Osteocyte (in vitro differentiated cells): ENCODE measurements at places on chromosomes 1 and 21.

DNA sequence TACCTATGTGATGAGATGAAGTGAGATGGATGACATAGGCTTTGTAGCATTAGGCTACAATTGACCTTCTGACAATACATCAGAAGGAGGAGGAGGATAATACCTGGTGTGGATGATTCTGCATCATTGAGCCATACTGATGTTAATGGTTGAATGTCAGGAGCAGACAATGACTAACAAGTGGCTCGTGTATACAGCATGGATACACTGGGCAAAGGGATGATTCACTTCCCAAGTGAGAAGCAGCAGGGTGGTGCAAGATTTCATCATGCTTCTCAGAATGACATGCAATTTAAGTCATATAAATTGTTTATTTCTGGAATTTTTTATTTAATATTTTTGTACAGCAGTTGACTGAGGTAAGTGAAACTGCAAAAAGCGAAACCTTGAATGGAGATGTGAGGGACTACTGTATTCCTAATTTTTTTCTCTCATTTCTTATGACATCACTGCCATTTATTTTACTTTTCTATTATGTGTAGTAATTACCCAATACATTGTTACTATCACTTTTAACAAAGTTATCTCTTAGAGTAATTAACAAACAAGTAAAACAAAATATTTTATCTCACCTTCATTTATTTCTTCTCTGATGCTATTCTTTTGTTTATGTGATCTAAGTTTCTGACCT, 34.4 kb upstream of the COP1 start:
- DNase-seq = no peak

DNA sequence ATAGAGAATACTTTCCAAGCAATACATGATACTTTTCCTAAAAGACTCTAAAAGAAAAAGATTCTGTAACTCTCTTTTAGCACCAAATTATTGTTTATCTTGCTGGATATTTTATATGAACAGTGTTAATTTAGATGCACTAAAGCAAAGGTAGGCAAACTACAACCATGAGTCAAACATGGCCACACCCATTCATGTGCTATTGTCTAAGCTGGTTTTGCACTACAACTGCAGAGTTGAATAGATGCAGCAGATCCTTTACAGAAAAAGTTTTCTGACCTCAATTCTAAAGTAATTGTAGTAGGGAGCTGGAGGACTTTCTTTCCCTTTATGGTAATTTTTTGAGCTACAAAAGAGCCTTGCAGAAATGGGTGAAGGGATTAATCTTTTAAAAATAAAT, 19.4 kb downstream of the BLZF1 start:
- no peak for DNase-seq

DNA sequence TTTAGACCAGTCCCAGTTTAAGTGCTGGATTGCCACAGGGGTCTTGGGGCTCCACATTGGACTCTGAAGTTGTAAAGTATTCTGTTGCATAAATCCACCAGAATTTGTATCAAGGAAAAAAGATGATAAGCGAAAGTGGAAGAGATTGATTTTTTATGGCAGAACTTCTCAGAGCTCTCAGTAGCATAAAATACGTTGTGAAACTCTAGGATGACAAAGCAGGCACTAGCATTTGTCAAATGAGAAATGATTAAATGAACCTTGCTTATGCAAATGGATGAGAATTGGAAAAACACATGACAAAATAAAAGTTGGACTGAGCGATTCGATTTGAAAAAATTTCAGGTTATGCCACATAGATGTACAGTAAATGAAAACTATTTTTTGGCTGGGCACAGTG, 253.8 kb upstream of the RAB4A start:
- DNase-seq = no peak

GRCh38 chr1:224727351-224728289, 111.5 kb downstream of the CNIH3 start:
- no peak for DNase-seq

GRCh38 chr1:2610036-2610959, 22.5 kb downstream of the MMEL1 start:
- no peak for DNase-seq

- no peak for DNase-seq
These were observed 133.4 kb downstream of the DMRTB1 start for GRCh38 chr1:53592521-53592982.

DNA sequence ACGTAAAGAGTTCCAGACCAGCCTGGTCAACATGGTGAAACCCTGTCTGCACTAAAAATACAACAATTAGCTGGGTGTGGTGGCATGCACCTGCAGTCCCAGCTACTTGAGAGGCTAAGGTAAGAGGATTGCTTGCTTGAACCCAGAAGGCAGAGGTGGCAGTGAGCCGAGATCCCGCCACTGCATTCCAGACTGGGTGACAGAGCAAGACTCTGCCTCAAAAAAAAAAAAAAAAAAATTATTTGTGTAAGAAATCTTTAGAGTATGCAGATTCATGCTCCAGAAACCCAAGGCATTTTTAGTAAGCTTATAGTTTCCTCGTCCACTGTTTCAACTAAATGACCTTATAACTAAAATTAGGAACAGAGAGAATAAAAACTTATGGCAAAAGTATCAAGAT, 51.3 kb downstream of the ABL2 start:
- no peak for DNase-seq

DNA sequence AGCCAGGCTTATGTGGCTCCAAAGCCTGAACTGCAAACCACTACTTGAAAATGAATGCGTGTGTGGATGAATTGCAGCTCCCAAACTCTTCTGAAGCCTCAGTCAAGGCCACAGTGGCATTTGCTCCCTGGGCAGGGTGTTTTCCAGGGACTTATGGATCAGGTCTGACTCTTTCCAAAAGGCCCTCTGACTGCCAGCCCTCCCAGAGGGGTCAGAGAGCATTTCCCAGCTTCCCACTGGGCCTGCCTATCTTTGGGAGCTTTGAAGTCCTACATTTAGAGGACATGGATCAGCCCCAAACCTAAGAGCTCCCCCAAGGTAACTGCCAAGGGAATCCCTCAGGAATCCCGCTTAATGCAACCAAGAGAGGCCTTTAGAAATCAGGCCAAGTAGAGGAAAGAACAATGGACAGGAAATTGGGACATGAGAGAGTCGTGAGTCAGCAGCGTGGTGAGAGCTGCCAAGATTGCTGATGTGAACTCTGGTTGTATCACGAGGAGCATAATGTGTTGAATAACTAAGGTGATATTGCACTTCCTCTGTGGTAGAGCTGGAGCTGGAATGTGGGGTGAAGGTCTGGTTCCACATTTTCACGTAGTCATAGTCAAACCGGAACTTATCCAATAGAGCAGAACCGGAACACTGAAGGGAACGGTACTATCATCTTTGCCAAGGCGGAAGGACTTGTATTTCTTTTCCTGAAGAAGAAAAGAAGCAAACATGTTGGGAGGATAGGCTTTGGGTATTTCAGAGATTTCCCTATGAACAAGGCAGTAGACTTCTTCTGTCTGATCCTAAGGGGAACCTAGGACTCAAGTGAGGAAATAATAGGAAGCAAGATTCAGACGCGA, 99.4 kb upstream of the JUN start:
- no peak for DNase-seq

DNA sequence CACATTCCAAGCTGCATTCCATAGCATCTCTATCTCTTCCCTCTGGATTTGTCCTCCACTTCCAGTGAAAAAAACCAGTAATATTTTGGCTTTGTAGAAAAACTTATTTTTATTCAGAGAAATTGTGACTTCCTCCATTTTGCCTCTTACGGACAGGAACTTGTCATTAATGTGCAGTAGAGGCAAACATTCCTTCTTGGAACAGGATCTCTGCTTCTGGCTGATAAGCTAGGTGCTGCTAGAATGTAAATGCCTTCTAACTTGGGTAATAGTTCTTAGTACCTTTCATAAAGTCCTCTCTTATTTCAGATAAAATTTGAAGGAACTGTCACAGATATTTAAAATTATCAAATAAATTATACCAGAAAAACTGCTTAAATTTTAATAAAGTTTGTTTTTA, 707.8 kb downstream of the USP25 start:
- DNase-seq = no peak

DNA sequence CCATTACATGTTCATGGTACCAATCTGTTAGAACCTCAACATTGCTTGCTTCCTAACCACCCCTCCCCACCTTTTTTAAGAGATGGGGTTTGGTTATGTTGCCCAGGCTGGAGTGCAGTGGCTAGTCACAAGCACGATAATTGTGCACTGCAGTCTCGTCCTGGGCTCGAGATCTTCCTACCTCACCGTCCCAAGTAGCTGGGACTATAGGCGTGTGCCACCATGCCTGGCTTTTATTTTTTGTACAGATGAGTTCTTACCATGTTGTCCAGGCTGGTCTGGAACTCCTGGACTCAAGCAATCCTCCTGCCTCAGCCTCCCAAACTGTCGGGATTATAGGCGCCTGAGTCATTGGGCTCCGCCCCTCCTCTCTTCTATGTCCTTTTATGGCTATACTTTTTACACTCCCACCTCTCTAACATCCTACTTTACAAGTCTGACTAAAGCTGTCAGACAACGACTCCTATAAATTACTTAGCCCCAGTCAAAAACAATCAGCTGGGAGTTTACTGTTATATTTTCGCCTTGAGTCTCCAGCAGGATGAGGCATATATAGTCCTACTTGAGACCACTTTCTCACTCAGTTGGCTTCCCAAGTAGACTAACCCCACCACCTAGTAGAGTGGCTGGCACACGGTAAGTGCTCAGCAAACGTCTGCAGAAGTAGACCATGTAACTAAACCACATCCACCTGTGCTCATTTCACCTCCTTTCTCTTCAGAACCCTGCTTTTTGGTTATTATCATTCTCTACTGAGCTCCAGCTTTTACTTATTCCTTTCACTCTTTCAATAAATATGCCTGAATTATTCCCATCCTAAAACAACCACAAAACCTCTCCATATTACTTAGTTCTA, 13.8 kb downstream of the ENSA start:
- no peak for DNase-seq

DNA sequence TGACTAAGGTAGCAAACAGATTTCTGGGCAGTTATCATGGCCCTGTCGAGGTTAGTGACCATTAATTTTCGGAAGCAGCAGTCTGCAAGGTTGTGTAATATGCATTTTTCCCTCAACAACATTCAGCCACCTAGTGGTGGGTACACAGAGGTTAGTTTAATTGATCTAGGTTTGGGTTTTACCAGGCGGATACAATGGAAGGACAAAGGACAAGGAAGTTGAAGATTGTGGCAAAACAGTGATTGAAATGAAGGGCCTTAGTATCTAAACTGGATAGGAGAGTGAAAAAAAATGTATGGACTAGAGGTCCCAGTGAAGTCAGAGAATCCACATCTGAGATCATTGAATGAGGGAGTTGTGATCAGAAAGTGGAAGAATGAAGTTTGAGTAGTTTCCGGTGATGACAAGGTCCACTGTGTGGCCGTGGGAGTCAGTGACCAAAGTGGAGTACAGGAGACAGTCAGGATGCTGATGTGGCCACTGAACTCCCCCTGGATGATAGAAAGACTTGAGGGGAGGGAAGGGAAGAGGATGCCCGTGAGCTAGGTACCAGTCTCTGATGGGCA, 2.8 kb downstream of the ARMH1 start:
- DNase-seq = no peak

GRCh38 chr1:43930168-43930948, 3.2 kb upstream of the ARTN start:
- DNase-seq = no peak

DNA sequence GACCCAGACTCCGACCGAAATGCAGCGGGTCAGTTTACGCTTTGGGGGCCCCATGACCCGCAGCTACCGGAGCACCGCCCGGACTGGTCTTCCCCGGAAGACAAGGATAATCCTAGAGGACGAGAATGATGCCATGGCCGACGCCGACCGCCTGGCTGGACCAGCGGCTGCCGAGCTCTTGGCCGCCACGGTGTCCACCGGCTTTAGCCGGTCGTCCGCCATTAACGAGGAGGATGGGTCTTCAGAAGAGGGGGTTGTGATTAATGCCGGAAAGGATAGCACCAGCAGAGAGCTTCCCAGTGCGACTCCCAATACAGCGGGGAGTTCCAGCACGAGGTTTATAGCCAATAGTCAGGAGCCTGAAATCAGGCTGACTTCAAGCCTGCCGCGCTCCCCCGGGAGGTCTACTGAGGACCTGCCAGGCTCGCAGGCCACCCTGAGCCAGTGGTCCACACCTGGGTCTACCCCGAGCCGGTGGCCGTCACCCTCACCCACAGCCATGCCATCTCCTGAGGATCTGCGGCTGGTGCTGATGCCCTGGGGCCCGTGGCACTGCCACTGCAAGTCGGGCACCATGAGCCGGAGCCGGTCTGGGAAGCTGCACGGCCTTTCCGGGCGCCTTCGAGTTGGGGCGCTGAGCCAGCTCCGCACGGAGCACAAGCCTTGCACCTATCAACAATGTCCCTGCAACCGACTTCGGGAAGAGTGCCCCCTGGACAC, 534 bp downstream of the C1orf56 start:
- peak; percentile 88 for DNase-seq

GRCh38 chr1:49694251-49694827, 329.4 kb downstream of the AGBL4 start:
- DNase-seq = no peak

- no peak for DNase-seq
These were observed 32.1 kb upstream of the APOBEC4 start for GRCh38 chr1:183685112-183685713.

DNA sequence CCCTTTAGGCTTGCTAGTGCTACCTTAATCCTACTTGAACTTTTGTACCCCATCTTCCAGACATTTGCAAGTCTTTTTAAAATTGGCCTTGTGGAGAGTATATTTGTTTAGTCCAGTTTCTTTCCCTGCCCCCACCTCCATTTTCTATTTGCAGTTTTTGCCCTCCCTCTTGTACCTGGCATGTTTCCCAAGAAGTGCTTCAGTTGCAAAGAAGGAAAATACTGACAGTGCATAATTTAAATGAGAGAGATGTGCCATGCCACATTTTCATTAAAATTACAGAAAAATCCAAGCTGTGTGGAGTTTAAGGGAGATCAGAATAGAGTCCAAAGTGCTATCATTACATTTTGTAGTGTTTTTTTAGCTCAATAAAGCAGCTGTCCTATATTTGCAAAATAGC, 150.0 kb upstream of the ADGRL2 start:
- no peak for DNase-seq

DNA sequence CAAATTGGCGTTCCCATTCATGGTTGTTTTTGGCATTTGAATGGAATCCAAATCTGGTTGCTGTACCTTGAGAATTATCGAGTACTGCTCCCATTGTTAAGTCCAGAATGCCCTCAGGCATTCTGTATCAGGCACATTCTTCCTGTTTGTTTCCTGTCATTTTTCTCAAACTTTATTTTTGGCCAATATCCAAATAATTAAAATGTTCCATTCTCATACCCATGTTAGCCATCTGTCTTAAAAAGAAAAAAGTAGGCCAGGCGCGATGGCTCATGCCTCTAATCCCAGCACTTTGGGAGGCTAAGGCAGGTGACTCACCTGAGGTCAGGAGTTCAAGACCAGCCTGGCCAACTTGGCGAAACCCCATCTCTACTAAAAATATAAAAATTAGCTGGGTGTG, 29.3 kb upstream of the SHISA4 start:
- DNase-seq = no peak

- peak; percentile 89 for DNase-seq
These were observed 627 bp upstream of the GNB1 start for GRCh38 chr1:1891349-1892078.

GRCh38 chr1:197810812-197811211, 35.5 kb upstream of the DENND1B start:
- DNase-seq = no peak
